G401 (cell line): ENCODE measurements at places on chromosomes 5 and 9. TPM values are rescaled to one million over a fixed set of nuclear protein-coding genes. Genes with fewer than 3 reads are reported as not detected.

DNA sequence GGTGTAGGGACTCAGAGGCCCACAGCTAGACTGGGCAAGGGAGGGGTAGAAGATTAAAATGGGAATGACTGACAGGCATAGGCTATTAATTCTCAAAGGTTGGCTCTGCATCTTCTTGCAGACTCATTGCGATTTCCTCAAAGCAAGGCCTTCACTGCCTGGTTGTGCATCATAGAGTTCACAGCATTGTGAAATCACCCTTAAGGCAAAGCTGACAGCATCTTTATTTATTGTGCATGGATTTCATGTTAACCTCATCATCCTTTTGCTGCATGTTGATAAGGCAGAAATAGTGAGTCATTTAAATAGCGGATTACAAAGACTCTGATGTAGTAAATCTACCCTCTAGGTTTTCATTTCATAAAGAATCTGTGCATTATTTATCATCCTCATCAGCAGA is 13.6 kb upstream of the PALM2AKAP2 start:
- no peak for DNase-seq

DNA sequence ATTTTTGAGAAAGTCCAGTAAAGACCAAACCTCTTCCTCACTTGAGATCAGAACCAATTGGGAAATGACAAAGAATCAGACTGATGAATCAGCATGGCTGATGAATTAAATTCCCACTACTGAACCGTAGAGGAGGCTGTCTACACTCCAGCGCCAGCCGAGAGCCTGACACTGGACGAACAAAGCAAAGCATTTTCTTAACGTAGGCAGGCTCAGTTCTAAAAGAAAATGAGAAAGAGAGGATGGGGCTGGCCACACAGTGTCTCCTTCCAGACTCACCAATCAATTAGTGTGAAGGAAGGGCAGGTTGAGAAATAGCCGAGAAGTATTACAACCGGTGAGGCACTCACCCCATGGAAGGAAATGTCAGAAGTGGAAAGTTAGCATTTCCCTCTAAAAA is 49.4 kb downstream of the ITGA1 start:
- no peak for DNase-seq

Gene ZNF366
- not detected in 2 replicates for total RNA-seq

Gene CDC20B
- not detected in 2 replicates for total RNA-seq

- DNase-seq, result no peak
Observed at GRCh38 chr5:175001311-175001710, 276.9 kb downstream of the MSX2 start.

- DNase-seq, result no peak
Observed at GRCh38 chr9:100063185-100063584, 35.6 kb downstream of the ERP44 start.

Gene FAM153A
- not detected in 2 replicates for total RNA-seq

DNA sequence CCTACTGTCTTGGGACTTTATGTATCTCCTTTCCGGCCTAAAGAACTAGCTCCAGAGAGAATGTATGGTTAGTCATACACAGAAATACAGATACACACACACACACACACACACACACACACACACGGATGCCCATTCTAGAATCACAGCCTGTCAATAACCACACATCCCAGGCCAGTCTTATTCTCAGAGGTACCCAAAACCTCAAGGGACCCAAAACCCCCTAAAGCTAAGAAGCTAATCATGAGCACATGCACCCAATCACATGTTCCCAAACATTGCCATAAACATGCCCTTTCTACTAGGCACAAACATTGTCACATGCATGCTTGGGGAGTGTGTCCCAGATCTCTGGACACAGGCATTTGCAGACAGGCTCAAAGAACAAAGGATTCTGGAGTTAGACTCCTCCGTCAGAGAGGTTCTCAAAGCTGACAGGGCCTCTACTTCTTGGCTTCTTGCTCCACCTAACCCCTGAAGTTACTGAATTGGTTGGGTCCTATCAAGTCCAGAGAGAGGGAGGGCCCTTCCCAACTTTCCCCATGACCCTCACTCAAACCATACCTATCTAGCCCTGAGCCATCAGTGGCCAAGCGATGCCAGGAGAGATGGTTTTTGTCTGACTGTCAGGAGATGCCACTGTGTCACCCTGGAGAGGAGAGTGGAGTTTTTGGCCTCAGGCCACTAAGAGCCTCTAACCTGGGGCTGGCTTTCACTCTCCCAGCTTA is 78.7 kb downstream of the NRG2 start:
- no peak for DNase-seq

Gene KIF4B
- total RNA-seq, result 0.06 and 0.07 TPM in 2 replicates

DNA sequence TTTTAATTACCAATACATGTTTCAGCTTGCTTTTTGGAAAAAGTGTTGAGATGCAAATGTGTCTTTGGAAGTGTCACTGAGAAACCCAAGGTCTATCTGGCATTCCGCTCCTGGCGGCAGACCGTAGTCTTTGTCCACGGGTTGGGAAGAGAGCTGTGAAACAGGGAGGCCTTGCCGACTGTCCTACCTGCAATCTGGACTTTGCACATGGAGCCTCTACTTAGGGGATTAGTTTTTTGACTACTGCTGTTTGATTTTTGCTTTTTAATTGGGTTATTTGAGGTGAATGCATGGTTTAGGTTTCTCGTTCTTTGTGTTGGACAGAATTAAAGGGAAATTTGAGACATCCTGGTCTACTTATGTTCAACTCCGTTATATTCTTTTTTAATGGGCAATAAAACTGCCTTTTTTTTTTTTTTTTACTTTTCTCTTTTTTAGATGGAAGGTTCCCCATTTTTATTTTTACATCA is 25.7 kb downstream of the TRIO start:
- no peak for DNase-seq

Gene MUSK
- total RNA-seq, result not detected in 2 replicates

DNA sequence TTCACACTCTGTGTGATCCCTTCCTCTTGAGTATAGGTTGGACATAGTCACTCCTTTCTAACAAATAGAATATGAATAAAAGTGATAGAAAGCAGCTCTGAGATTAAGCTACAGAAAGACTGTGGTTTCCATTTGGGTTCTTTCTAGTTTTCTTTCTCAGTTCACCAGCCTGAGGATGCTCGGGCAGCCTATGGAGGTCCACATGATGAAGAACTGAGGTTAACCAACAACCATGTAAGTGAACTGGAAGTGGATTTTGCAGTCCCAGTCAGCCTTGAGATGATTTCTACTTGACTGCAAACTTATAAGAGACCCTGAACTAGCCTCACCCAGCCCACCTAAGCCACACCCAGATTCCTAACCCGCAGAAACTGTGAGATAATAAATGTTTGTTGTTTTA is 10.1 kb upstream of the FOXE1 start:
- no peak for DNase-seq

Gene SLC25A51
- 29.8 and 36.2 TPM in 2 replicates for total RNA-seq

- DNase-seq, result no peak
Observed at GRCh38 chr5:143575286-143575685, 171.8 kb upstream of the NR3C1 start.

Gene PCDHB9
- 0.18 and 7.3 TPM in 2 replicates for total RNA-seq

DNA sequence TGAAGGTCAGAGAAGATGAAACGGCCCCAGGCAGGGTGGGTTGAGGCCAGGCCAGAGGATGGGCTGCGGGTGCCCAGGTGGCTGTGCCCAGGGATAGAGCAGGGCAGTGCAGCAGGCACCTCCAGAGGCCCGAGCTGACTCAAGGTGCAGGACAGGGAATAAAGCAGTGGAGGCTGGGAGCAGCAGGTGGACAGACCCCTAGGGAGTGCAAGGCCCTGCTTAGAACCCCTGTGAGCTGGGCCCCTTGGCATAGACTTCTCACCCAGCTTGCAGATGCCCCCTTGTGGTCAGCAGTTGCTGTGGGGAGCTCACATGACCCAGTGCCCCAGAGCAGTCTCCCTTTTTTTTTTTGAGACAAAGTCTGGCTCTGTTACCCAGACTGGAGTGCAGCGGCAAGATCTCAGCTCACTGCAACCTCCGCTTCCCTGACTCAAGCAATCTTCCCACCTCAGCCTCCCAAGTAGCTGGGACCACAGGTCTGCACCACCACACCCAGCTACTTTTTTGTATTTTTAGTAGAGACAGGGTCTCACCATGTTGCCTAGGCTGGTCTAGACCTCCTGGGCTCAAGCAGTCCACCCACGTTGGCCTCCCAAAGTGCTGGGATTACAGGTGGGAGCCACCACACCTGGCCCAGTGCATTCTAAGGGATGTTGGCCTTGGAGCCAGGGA is 118.8 kb downstream of the WNK2 start:
- peak; percentile 30 for DNase-seq

GRCh38 chr5:81694726-81695125 is 56.2 kb downstream of the SSBP2 start:
- DNase-seq, result no peak

- DNase-seq, result no peak
Observed at GRCh38 chr5:107277485-107278125, 393.1 kb downstream of the EFNA5 start.

DNA sequence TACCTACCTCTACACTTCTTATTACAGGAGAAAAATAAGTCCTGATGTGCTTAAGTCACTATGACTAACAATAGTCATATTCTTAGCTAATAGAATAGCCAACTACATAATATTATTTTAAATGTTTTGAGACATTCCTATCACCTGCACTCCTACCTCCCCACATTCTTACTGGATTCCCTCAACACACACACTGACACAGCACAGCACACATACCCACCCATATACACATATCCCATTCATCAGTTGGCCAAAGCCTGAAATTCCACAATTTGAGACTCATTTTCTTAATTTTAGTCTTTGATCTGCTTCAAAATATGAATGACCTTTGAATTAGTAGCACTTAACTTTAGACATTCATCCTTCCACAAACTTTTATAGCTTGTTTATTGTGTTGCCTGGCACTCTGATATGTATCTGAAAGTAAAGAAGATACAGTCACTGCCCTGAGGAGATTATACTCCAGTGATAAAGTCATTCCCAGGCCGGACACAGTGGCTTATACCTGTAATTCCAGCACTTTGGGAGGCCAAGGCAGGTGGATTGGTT is 168.3 kb upstream of the RASA1 start:
- DNase-seq, result no peak

DNA sequence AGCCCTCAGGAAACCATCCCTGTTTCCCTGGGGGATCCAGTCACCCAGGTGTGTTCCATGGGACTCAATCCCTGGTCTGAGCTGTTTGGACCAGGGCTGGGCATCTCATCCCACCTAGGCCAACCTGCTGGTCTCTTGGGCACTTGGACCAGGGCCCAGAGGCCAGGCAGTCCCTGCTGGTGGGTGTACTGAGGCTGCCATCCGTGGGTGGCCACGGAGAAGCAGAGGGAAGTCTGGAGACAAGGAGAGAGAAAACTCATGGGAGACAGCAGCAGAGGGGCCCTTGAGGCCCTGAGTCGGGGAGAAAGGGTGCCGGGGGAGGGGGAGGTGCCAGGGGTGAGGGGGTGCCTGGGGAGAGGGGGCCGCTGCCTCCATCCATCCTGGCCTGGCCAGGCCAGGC is 247.8 kb downstream of the PBX3 start:
- no peak for DNase-seq

DNA sequence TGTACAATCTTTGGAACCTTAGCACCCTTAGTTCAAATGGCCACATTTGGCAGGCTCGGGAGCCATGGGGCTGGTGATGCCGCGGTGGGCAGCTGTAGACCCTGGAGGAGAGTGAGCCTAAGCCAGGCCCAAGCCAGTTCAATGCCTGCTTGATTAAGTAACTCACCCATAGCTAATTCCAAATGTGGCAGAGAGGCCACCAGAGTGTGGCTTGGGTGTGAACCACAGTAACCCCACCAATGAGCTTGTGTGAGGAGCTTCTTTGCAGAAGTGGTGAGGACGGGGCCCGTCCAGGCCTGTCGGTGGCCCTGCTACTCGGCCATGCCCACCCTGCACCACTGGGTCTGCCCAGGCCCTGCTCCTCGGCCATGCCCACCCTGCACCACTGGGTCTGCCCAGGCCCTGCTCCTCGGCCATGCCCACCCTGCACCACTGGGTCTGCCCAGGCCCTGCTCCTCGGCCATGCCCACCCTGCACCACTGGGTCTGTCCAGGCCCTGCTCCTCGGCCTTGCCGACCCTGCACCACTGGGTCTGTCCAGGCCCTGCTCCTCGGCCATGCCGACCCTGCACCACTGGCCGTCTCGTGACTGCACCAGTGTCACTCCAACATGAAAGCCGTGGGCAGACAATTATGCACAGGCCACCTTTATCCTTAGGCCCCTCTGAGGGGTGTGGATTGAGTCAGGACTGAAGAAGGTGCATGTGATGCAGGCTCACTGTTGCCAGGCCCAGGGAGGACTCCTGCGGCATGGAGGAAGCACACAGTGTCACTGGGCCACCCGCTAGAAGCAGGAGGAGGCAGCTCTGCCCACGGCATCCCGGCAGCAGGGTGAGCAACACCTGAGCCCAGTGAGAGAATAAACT is 75.4 kb downstream of the MRPL36 start:
- no peak for DNase-seq

Gene PCDHB2
- 11.6 and 17.6 TPM in 2 replicates for total RNA-seq

- no peak for DNase-seq
Observed at GRCh38 chr5:142840575-142840974, 70.4 kb downstream of the ARHGAP26 start.

DNA sequence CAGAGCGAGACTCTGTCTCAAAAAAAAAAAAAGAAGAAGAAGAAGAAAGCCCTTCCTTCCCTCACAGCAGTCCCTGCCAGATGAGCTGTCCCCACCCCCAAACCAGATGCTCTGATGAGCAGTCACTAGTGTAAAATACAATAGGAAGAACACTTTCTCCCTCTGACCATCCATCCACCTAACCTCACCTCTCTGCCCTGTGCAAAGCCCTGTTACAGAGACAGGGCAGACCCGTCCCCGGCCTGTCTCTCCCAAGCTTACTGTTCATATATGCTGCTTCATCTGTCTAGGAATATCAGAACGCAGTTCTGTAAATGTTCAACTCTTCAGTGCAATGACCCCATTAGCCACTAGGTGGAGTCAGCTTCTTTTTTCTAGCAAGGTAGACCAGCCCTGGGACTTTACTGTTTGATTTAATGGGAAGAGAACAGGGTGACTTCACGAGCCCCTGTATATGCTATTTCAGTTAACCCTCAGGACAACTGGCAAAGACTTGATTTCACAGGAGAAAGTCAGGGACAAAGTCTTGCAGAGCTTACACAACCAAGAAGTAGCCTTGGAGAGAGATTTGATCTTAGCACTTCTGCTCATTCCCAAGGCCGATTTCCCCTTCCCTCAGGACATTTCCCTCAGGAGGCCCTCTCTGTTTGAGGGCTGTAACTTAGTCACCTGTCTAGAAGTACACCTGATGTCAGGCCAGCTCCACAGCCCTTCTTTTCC is 14.9 kb upstream of the FGFR4 start:
- DNase-seq, result peak; percentile 86
